ENCODE measurements at places on chromosomes 12 and 14.

GRCh38 chr12:21599143-21599999 is 5.3 kb downstream of the GYS2 start:
- no peak for DNase-seq

DNA sequence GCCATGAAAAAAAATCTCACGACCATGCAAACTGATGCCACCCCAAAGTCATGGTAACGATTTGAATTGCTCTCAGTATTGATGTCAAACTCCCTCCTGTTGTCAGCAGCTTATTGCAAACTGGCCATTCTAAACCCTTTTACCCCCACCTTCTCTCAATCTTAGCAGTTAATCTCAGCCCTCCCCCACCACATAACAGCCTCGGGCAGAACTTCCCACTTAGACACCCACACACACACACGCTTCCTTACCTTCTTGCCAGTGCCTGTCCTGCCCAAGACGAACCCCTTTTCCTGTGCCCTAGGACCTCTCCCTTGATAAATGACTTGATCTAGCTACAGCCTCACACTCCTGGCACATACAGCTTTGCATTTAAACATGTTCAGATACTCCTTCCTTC is 56.6 kb downstream of the GPATCH2L start:
- DNase-seq, result no peak

GRCh38 chr12:115620816-115621215 is 656.7 kb downstream of the MED13L start:
- no peak for DNase-seq

- DNase-seq, result no peak
Measured at GRCh38 chr12:43930032-43930431, 94.2 kb downstream of the TMEM117 start.

GRCh38 chr12:122584177-122584863 is 57.3 kb downstream of the KNTC1 start:
- peak; percentile 35 for DNase-seq

DNA sequence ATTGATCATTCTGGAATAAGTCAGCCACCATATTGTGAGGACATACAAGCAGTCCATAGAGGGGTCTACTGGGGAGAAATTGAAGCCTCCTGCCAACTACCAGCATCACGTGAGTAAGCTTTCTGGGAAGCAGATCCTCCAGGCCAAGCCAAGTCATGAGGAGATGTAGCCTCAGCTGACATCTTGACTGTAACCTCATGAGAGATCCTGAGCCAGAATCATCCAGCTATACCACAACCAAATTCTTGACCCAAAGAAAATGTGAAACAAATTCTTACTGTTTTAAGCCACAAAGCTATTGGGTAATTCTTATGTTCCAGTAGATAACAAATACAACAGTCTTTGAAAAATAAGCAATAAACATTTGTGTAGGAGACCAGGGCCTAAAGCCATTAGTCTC is 479.4 kb upstream of the DCN start:
- DNase-seq, result peak; percentile 79

DNA sequence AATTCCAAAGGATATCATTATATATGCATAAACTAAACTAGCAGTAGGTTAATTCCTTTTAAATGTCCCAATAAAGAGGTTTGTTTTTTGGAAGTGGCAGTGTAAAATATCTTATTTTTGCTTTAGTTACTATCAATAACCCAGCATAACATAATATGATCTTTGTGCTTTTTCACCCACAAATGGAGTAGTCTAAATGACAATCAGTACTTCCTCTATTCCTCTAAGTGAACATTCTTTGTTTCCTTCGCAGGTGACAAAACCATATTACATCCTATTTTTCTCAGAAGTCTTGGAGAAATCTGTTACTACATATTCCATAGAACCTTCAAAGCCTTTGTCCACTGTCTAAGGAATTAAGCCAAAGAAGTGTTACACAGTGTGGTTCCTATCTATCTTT is 62.5 kb downstream of the MED13L start:
- no peak for DNase-seq

DNA sequence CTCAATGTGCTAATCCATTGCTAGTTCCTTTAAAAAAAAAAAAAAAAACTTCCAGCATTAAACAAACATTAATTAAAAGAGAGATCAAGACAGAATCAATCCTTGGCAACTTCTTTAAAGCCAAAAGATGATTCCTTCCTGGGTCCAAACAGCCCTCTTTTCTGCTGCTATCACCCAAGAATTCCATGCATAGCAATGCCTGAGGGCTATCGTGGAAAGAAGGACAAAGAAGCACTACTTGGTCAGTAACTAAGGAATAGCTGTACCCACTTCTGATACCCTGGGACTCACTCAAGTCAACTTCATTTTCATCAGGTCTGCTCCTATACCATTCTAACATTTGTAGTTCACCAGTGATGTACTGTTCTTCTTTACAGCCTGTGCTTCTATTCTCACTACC is 51.8 kb downstream of the SLC38A2 start:
- no peak for DNase-seq

Data from fibroblast of villous mesenchyme (primary cell).